ENCODE measurements at places on chromosomes 7 and 10.
A peak's percentile ranks its signal among the peaks of the same experiment; 100 is the strongest.

GRCh38 chr10:101014966-101015581 is 15.5 kb downstream of the LZTS2 start:
- no peak for DNase-seq

DNA sequence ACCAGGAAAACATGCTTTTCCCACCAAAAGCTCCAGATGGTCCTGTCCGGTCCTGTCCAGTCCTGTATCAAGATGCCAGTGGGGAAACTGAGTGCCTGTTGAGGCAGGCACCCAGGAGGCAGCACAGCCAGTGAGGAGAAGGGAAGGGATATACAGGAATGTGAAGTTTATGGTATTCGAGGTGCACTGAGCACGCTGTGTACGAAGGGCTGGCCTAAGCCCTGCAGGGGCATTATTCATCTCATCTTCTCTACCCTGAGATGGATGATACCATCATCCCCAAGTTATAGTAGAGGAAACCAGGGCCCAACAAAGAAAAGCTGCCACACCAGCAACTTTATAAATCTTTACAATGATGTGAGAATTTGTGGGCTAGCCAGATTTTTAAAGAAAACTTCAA is 23.4 kb upstream of the FXYD4 start:
- no peak for DNase-seq

GRCh38 chr7:106367664-106368063 is 82.9 kb upstream of the NAMPT start:
- no peak for DNase-seq

DNA sequence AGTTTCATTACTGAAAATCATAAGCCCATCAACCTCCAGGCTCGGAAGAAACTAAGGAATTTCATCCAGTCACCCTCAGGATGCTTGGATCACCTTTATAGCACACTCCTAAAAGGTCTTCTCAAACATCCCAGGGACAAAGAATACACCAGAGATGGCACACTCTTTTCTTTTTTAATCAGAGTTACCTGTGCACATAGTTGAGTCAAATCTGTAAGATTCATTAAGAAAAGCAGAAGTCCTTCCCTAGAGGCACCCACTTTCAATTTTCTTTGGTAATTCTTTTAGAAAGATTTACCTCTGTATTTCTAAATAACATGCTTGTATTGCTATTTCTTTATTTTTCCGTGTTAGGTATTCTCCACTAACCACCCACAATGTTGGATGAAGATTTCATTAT is 50.6 kb upstream of the IL6 start:
- no peak for DNase-seq

DNA sequence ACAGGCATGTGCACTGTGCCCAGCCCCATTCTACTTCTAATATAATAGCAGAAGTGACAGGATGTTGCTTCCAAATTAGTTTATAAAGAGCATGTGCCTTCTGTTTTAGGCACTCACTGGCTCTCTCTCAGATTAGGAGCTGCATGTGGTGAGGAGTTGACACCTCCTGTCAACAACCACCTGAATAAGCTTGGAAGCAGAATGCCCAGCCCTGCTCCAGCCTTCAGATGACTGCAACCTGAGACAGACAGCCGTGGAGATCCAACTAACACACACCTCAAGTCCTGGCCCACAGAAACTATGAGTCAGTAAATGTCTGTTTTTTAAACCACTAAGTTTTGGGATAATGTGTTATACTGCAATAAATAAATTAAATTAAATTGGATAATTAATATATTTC is 54.5 kb downstream of the PARD3 start:
- DNase-seq: no peak

DNA sequence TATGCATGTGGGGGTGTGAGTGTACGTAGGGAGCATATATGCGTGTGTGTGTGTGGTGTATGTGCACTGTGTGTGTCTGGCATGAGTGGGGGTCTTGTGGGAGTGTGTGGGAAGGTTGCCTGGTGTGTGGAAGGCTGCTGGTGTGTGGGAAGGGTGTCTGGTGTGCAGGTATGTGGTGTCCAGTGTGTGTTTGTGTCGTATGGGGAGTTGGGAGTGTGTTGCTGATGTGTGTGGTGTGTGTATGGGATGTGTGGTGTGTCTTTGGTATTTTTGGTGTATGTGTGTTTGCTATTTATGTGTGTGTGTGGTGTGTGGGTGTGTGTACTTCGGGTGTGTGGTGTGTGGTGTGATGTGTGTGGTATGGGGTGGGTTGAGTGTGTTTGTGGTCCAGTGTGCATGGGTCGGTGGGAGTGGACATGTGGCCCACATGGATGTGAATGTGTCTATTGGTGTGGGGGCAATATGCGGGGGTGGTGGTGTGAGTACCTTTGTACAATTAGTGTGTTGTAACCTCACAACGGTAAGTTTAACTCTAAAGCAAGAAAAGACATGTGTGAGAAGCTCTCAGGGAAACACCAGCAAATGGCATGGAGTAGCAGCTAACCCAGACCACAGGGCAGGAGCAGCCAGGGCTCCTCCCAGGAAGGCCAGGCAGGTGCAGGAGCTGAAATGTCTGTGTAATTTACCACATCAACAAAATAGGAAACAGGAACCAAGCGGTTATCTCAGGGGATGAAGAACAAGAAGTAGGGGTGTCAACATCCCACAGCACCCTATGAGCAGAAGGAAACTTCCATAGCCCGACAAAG is 11.9 kb downstream of the ANTXRL start:
- DNase-seq: no peak

DNA sequence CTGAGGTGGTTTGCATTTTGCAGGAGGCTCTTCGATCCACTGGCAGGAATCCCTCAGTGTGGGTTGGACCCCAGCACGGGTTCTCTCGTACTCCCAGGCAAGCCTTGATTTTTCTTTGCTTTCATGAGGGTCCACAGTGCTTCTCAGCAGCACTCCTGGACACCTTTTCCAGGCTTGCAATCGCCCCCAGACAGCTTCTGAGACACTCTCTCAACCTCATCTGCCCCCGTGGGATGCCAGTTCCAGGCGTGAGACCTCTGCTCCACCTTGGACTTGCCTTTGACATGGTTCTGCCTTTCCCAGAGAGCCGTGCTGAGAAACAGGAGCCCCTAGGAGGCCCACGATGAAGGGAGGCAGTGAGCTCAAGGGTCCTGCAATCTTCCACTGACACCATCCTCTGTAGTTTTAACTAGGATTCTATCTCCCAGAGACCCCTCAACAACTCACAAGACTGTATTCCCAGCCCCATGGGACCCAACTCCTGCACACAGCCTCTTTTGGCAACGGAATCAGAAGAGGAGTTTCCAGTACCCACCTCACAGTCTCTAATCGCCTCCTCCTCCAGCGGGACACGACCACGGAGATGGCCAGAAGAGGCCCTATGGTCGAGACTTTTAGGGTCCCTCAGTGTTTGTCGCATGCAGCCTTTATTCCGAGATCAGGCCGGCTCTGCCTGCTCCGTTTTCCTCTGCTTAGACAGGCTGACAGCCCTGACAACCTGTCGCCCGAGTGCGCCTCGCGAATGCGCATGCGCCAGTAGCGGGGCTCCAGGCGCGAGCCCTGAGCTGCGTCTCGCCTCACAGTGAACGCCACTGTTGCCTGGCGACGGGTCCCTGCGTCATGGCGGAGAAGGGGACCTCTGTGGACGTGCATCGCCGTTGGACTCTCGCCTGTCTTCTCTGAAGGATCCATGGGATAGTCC is 26.0 kb upstream of the ZNF273 start:
- peak; percentile 90 for DNase-seq
